ENCODE measurements at places on chromosomes 16 and 17.

DNA sequence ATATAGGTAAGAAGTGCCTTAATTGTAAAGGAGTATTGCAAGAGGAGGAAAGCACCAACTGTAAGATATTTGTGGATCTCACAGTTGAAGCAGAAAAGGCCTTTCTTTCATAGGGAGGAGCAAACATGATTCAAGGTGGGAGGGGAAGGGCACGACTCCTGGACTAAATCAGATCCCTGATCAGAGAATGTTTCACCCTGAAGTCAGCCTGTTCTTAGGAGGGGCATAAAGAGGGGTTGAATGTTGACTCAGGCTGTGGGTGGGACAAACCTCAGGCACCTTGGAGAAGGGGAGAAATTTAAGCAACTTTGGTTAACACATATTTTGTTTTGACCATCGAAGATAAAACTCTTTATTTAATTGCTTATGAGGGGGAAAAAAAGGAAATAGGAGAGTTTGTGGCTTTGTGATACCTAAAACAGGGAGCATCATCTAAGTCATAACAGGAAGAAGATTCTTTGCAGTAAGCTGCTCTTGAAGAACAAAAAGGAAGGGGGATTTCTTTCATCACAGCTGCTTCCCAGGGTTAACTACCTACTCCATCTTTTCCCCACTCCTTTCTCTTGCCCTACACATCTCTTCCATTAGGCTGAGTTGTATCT, 158.6 kb upstream of the ZNF267 start:
- DNase-seq = no peak

GRCh38 chr17:81228420-81228819, 5.7 kb upstream of the CEP131 start:
- DNase-seq = no peak

- no peak for DNase-seq
Measured at GRCh38 chr17:47987240-47987835, 16.4 kb downstream of the CDK5RAP3 start.

DNA sequence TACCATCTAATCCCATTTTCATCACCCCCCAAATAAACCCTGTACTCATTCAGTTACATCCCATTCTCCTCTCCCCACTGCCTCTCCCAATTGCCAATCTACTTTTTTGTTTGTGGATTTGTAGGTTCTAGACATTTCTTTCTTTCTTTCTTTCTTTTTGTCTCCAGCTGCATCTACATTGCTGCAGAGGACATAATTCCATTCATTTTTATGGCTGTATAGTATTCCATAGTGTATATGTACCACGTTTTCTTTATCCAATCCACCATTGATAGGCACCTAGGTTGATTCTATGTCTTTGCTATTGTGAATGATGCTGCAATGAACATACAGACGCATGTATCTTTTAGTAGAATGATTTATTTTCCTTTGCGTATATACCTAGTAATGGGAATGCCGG, 6.3 kb upstream of the CRYM start:
- DNase-seq = no peak

DNA sequence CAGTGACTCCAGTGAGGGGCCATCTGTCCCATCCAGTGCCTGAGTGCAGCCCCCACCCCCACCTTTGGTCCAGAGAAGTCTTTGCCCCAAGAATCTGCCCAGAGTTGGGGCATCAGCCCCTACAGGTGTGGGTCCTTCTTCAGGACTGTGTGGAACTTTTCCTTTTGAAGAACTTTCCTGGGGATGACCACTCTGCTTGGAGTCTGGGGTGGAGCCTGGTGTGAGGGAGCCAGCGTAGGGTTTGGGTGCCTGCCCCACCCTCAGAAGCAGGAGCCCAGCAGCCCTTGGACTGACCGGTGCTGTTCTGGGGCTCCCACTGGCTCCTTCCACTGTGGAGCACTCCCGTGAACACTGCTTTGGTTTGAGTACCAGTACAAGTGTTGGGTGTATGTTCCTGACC, 19.3 kb downstream of the MPRIP start:
- no peak for DNase-seq

DNA sequence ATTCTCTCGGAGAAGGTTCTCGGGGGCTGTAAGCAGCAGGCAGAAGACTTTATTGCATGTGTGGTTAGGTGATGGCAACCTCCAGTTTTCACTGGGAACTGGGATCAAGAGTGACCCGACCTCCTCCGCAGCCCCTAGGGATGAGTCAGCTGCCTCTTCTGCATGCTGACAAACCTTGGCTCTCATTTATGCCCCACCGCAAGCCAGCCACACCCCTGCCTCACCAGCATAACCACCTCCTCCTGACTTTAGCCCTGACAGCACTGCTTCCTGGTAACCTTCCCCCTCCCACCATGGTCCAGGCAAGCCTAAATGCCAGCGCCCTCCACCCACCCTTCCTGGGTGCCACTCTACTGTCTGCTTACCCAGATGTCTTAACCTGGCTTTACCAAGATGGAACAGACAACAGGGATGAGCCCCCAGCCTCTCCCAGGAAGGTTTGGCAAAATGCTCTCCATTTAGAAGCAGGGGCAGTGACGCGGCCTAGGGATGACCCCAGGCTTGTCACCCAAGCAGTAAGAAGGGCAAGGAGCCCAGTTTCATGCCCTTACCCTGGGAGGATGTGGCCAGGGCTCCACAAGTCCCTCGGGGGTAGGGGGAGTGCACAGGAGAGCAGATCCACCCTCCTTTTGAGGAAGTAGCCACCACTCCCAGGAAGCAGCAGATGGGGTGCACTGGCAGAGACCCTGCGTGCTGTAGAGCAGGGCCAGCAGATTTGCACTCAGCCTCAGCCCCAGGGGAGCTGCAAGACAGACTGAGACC, 73.5 kb downstream of the GOSR1 start:
- DNase-seq = no peak

DNA sequence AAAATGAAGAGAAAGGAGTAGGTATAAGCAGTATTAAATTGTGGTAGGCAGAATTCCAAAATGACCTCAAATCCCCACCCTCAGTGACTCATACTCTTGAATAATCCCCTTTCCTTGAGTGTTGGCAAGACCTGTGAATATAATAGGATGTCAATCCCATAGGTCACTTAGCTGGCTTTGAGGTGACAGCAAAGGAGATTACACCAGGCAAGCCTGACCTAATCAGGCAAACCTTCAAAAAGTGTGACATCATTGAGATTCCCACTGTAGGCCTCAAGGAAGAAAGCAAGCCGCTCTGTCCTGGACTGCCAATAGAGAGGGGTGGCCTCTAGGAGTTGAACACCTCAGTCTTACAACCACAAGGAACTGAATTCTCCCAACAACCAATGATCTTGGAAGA, 535.2 kb downstream of the RBFOX1 start:
- DNase-seq = no peak

- no peak for DNase-seq
Measured at GRCh38 chr17:41404024-41404671, 6.7 kb upstream of the KRT31 start.

DNA sequence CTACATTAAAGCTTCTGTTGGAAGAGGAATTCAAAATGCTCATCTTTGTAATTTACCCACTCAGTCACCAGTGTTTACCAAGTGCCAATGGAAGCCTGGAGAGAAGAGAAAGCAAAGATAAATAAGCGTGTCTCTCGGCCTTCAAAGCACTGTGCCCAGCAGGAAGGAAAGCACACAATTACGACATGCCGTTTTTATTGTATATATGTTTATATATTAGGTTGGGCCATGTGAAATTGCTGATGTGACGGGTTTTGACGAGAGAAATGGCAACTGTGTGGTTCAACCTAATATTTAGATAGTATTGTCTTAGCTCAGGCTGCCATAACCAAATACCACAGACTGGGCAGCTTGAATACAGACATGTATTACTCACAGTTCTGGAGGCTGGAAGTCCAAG, 79.3 kb upstream of the HSBP1 start:
- DNase-seq = no peak

- DNase-seq = no peak
Measured at GRCh38 chr16:85652431-85653221, 36.1 kb downstream of the GINS2 start.

DNA sequence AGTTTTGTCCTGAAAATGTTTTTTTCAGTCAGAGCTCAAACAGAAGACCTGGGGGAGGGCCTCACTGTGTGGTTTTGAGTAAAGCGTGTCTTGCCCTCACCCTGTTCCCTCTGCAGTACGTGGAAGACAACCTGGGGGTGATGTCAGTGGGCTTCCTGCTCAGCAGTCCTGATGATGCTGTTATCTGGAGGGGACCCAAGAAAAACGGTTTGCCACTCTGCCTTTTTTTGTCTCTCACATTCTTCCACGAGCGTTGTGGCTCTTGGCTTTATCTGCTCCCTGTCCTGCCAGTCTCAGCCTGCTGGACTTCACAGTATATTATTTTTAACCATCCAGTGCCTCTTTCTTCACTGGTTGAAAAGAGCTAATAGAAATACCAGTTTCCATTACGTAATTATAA, 12.9 kb downstream of the NUBP1 start:
- no peak for DNase-seq

DNA sequence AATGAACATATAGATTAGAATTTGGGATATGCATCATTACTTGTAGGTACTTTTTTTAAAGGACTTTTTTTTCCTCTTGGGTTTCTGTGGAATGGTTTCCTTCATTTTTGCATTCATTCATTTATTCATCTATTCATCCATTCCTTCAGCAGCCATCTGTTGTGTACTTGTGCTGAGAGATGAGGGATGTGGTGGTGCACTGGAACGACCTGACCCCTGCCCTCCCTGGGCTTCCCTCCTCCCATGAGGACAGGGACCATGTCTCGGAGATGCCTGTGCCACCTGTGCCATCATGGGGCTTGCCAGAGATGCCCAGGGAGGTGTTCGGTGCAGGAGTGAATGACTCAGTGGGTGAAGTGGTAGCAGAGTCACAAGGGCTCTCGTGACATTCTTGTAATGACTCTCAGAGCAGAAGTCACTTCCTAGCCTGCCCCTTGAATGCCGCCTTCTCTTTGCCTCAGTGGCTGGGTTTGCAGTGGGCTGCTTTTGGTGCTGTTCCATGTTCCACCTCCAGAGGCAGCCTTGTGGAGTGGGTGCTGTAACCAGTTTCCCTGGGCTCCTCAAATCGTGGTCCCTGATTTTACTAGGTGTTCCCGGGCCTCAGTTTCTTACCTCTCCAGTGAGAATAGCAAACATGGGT, 43.9 kb downstream of the CLEC16A start:
- no peak for DNase-seq

GRCh38 chr17:40645291-40645690, 2.3 kb downstream of the SMARCE1 start:
- no peak for DNase-seq

DNA sequence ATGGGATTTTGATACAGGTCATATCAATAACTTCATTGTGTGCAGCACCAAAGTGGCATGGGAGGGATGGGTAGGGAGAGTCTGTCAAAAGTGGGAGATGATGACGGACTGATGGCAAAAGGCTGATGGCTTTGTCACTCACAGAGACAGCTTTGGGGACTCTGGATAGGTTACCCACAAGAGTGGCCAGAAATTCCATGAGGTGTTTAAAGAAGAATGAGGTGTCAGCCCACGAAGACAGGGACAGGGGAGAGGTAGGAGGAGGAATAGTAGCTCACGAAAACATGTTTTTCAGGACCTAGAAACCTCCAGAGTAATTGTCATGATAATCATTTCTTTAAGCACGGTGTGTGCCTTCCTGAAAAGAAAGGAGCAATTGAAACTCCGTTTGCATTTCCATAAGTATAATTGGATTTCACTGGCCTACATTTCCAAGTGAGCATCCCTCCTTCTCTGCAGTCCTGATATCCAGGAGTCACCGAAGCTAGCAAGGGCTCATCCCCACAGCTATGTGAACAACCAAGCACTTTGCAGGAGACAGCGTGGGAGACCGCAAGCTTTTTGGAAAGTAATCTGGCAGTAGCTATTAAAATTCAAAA, 60.0 kb downstream of the HSD17B2 start:
- DNase-seq = no peak

DNA sequence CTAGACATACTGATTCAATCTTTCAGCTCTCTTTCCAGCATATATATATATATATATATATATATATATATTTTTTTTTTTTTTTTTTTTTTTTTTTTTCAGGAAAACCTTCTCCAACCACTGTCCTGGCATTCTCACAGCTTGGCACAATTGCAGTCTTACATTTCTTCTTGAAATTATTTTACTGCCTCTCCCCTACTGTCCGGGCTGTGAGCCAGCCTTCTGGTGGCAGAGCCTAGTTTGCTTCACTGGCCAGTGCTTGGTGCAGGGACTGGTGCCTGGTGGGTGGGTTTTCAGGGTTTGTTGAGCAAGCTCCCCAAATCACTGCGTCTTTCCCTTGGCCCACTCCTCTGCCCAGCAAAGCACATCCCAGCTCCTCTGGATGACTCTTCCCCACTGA, 28.5 kb downstream of the PRSS54 start:
- no peak for DNase-seq

DNA sequence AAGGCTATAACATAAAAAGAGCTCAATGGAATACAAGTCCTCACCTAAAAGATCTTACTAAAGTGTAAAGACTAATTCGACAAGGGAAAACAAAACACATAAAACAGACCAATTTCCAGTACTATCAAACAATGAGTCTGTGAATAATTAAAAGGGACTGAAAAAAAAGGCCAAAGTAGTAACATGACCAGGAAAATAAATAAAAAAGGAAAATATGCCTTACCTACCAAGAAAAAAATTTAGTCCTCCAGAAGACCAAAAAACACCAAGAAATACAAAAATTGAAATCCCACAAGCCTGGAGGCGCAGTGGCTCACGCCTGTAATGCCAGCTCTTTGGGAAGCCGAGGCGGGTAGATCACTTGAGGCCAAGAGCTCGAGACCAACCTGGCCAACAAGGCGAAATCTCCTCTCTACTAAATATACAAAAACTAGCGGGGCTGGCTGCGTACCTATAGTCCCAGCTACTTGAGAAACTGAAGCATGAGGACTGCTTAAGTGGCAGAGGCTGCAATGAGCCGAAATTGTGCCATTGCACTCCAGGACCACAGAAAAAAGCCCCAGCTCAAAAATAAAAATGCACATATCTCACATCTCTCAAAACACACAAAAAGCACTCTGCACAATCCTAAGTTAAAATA, 60.8 kb downstream of the TEX14 start:
- no peak for DNase-seq

DNA sequence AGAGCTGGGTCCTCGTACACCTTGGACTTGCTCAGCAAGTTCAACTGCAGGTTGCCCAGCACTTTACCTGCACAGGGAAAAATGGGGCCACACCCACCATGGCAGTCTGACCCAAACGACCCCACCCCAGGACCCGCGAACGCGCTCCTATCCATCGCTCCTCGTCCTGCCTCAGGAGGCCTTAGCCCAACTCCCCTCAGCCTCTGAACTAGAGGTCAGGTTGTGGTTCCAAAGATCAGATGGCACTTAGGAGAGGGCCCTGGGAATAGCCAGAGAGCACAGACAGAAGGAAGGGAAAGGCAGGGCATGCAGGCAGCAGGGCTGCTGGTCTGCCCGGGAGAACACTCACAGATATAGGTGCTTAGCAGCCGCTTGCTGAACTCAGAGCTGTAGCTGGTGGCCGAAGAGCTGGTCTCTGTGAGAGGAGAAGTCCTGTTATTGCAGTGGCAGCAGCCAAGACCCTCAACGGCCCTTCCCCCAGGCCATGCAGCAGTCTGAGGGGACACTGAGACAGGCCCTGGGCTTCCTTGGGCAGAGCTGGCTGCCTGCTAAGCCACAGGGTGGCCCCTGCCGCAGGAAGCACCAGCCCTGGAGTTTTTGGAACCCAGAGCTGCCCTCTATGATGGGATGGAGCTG, 6.9 kb downstream of the ZACN start:
- DNase-seq = no peak

- no peak for DNase-seq
Measured at GRCh38 chr17:57275071-57275764, 18.9 kb downstream of the MSI2 start.

- DNase-seq = no peak
Measured at GRCh38 chr17:65785109-65785508, 223.7 kb upstream of the AXIN2 start.

- DNase-seq = no peak
Measured at GRCh38 chr17:40312131-40312731, 3.3 kb downstream of the RARA start.
